ENCODE measurements at places on chromosomes 3 and 15. TPM values are rescaled to one million over a fixed set of nuclear protein-coding genes. Genes with fewer than 3 reads are reported as not detected.

- H3K27ac ChIP-seq: no peak overlapping the region
- no peak overlapping the region for H3K4me3 ChIP-seq
- H3K36me3 ChIP-seq: no peaks in the 10 kb centered on the region
- peaks cover 3% of the 10 kb centered on the region for H3K4me1 ChIP-seq
- H3K27me3 ChIP-seq: no peaks in the 10 kb centered on the region
Observed at GRCh38 chr3:27508424-27508823, 24.2 kb upstream of the SLC4A7 start.

GRCh38 chr3:54713455-54713854 lies 214.4 kb downstream of the LRTM1 start:
- DNase-seq: no peak
- H3K36me3 ChIP-seq: no peaks in the 10 kb centered on the region
- no peak overlapping the region for H3K4me3 ChIP-seq
- H3K27me3 ChIP-seq: no peaks in the 10 kb centered on the region
- H3K4me1 ChIP-seq: no peaks in the 10 kb centered on the region

DNA sequence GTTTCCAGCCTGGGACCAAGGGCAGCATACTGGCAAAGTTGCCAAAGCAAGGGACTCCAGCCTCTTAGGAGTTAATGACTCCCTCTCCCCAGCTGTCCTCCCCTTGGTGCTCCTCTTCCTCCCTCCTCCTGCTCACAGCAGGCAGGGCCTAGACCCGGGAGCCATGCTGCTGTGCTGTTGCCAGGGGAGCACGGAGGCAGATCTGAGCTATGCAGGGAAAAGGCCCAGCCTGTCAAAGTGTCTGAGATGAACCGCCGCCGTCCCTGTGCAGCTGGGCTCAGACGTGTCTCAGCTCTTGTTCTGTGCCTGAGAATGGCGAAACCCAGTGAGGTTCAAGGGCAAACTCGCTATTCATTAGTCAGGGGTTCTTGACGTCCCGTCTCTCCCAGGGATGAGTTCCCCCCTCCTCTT lies 60.8 kb upstream of the POLG start:
- H3K4me3 ChIP-seq: no peak overlapping the region
- DNase-seq: no peak
- H3K27ac ChIP-seq: no peak overlapping the region
- peaks cover 97% of the 10 kb centered on the region for H3K27me3 ChIP-seq
- H3K36me3 ChIP-seq: no peaks in the 10 kb centered on the region
- H3K4me1 ChIP-seq: peaks cover 8% of the 10 kb centered on the region

DNA sequence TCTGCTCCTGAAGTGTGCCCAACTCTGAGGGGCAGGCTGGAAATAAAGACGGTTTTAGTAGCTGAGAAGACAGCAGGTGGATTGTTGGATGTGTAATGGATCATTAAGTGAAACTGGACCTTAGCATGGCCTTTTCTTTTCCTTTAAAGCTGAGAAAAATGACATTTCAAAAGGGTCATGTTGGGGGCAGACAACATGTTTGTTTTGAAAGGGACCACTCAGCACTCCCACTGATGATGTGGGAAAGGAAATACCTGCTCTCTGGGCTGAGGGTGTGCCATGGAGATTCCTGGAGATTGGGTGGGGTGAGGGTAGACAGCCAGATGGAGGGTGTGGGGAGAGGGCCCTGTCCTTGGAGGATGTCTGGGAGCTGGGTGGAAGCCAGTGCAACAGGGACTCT lies 38.4 kb downstream of the ANAPC13 start:
- no peak for DNase-seq
- no peaks in the 10 kb centered on the region for H3K4me1 ChIP-seq
- H3K36me3 ChIP-seq: no peaks in the 10 kb centered on the region
- no peak overlapping the region for H3K4me3 ChIP-seq
- H3K27ac ChIP-seq: no peak overlapping the region
- H3K27me3 ChIP-seq: no peaks in the 10 kb centered on the region

Gene LINGO1
- 17.8 TPM for polyA plus RNA-seq

Gene FOXL2NB
- 0.04 TPM for polyA plus RNA-seq

DNA sequence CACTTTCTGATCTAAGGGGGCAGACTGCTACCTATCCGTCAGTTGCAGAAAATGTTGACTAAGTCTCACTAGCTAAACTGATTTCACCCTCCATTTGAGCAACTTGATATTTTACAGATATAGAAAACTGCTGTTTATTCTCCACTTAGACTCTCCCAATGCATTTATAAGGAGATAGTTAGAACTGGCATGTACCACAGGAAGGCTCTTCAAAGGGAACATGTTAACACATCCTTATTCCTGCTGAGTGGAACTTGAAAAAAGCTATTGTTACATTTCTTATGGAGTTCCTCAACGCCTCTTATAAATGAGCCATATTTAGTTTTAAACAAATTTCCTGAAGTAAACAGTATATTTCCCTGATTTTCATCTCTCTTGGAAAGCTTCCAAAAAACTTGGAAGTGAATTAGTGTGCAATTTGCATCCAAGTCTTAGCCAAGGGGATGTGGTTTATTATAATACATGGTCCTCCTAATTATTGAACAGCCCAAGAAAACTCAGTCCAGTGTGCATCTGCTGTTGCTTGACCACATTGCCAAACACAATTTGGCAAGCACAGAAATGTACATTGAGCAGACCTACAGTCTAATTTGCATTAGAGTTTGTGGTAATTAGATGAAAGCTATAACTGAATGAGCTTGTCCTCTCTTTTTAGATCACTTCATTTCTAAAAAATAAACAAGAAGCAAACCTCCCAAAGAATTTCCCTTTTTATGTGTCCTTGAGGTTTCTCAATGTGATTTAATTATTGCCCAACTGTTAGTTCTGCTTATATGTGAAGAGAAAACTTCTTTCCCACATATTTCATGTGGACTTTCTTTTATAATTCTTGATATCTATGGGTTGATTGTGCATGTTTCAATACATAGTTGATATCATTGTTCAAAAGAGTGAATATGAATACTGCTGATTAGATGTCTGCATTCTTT lies 72.6 kb upstream of the DPH6 start:
- H3K27ac ChIP-seq: no peak overlapping the region
- H3K4me1 ChIP-seq: peaks cover 12% of the 10 kb centered on the region
- H3K27me3 ChIP-seq: no peaks in the 10 kb centered on the region

Gene TRMT10C
- 24.5 TPM for polyA plus RNA-seq

- no peaks in the 10 kb centered on the region for H3K27me3 ChIP-seq
- H3K36me3 ChIP-seq: no peaks in the 10 kb centered on the region
- H3K27ac ChIP-seq: no peak overlapping the region
- H3K4me3 ChIP-seq: no peak overlapping the region
- no peak for DNase-seq
- H3K4me1 ChIP-seq: no peaks in the 10 kb centered on the region
Observed at GRCh38 chr3:62758296-62759066, 116.7 kb downstream of the CADPS start.

DNA sequence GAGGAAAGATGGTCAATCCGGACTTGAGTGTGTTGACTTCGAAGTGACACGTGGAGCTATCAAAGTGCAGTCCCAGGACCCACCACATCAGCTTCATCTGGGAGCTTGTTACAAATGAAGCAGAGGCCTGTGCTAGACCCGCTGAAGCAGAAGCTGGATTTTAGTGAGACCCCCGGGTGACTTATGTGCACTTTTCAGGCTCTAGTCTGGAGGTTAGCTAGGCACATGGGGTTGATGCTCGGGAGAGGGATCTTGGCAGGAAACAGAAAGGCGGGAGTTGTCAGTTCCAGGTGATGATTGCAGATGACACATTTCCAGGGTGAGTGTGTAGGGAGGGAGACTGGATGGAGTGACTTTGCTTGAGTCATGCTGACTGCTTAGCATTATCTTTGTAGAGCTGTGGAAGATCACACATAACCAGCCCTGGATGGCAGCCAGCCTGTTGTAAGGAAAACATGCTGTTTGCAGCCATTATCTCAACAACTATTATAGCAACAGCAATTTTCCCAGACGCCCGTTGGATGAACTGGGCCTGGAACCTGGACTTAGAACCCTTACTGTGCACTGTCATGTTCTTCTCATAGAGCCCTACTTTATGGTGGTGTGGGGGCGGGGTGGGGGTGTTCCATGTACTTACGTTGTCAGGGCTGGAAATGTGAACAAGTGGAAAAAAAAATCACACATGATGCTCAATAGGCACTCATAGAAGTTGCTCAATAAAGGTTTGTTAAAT lies 122.4 kb downstream of the THSD4 start:
- no peak overlapping the region for H3K4me3 ChIP-seq
- no peak overlapping the region for H3K27ac ChIP-seq
- no peaks in the 10 kb centered on the region for H3K27me3 ChIP-seq
- no peak for DNase-seq
- no peaks in the 10 kb centered on the region for H3K4me1 ChIP-seq
- no peaks in the 10 kb centered on the region for H3K36me3 ChIP-seq

Gene TBC1D21
- polyA plus RNA-seq: not detected

- no peak overlapping the region for H3K27ac ChIP-seq
- no peak overlapping the region for H3K4me3 ChIP-seq
- H3K4me1 ChIP-seq: no peaks in the 10 kb centered on the region
- H3K36me3 ChIP-seq: no peaks in the 10 kb centered on the region
- no peaks in the 10 kb centered on the region for H3K27me3 ChIP-seq
Observed at GRCh38 chr3:107970993-107971580, 119.7 kb downstream of the CD47 start.

DNA sequence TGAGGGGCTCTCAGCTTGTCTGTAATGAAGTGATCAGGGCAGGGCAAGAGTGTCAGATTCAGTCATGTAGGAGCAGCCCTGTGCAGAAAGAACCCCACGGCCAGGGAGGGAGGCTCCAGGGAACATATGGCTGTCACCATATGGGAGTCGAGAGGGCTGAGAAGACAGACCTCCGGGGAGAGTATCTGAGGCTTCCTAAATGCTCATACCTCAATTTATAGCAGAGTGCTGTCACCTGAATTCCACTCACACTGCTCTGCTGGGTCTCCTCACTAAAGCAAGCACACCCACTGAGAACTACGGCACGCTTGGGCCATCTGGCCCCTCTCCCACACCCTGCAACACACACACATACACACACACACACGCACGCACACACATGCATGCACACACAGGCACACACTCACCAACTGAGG lies 92.3 kb upstream of the TJP1 start:
- no peaks in the 10 kb centered on the region for H3K4me1 ChIP-seq
- H3K36me3 ChIP-seq: no peaks in the 10 kb centered on the region
- DNase-seq: no peak
- no peak overlapping the region for H3K4me3 ChIP-seq
- H3K27me3 ChIP-seq: no peaks in the 10 kb centered on the region

Gene TMEM207
- 0.27 TPM for polyA plus RNA-seq

Gene ARPP21
- 0.45 TPM for polyA plus RNA-seq

Gene CHRNA7
- polyA plus RNA-seq: 23.9 TPM

DNA sequence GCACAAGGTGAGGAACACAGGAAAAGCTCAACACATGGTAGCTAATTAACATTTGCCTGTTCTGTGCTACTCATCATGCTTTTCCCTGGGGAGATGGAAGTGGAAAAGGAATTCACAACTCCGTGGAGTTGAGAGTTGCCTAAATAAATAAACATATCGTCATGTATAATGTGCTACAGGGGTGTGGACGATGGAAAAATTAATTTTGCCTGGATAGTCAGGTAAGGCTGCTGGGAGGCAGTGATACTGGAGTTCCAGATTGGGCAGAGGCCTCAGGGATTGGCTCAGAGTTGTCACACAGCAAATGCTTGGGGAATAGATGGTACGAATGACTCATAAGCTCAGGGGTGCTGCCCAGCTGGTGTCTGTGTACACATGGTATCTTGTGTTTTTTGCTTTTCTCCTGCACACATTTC lies 3.1 kb upstream of the ABHD6 start:
- no peak overlapping the region for H3K4me3 ChIP-seq
- peaks cover 7% of the 10 kb centered on the region for H3K4me1 ChIP-seq
- H3K27ac ChIP-seq: no peak overlapping the region
- no peak for DNase-seq
- H3K36me3 ChIP-seq: no peaks in the 10 kb centered on the region

Gene ATG3
- polyA plus RNA-seq: 36.6 TPM

- no peak overlapping the region for H3K27ac ChIP-seq
- DNase-seq: no peak
- H3K36me3 ChIP-seq: no peaks in the 10 kb centered on the region
- no peak overlapping the region for H3K4me3 ChIP-seq
- no peaks in the 10 kb centered on the region for H3K4me1 ChIP-seq
Observed at GRCh38 chr15:88791637-88792036, 11.6 kb upstream of the ACAN start.

Gene CSPG4
- polyA plus RNA-seq: 20.8 TPM

DNA sequence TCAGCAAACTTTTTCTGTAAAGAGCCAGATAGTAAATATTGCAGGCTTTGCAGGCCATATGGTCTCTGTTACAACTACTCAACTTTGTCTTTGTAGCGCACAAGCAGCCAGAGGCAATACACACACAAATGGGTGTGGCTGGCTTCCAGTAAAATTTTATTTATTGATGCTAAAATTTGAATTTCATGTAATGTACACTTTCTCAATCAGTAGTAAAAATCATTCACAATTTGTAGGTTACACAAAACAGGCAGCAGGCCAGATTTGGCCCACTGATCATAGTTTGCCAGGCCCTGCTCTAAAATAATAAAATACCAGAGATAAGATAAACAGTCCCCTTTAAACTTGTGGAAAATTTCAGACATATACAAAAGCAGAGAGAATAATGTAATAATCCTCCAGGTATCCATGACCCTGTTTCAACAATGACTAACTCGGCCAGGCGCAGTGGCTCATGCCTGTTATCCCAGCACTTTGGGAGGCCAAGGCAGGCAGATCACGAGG lies 330.3 kb downstream of the SHQ1 start:
- H3K4me1 ChIP-seq: no peaks in the 10 kb centered on the region
- no peaks in the 10 kb centered on the region for H3K36me3 ChIP-seq
- no peaks in the 10 kb centered on the region for H3K27me3 ChIP-seq
- no peak for DNase-seq
- no peak overlapping the region for H3K27ac ChIP-seq
